Tibial nerve (tissue), 4 donors: ENCODE measurements at places on chromosomes 5 and 9. TPM values are rescaled to one million over a fixed set of nuclear protein-coding genes. Genes with fewer than 3 reads are reported as not detected.

The PTGDS gene
- total RNA-seq: 7,669 TPM

The KIF12 gene
- not detected for total RNA-seq

The PLPP7 gene
- 22.2 TPM for total RNA-seq

The ZNF454 gene
- 3.1 TPM for total RNA-seq

The C9orf40 gene
- 5.4 TPM for total RNA-seq

The IL5 gene
- not detected for total RNA-seq

The TEX10 gene
- 13.5 TPM for total RNA-seq

The SPATA31A3 gene
- total RNA-seq: not detected

The TMEM250 gene
- total RNA-seq: 24.3 TPM

The WDR38 gene
- not detected for total RNA-seq

DNA sequence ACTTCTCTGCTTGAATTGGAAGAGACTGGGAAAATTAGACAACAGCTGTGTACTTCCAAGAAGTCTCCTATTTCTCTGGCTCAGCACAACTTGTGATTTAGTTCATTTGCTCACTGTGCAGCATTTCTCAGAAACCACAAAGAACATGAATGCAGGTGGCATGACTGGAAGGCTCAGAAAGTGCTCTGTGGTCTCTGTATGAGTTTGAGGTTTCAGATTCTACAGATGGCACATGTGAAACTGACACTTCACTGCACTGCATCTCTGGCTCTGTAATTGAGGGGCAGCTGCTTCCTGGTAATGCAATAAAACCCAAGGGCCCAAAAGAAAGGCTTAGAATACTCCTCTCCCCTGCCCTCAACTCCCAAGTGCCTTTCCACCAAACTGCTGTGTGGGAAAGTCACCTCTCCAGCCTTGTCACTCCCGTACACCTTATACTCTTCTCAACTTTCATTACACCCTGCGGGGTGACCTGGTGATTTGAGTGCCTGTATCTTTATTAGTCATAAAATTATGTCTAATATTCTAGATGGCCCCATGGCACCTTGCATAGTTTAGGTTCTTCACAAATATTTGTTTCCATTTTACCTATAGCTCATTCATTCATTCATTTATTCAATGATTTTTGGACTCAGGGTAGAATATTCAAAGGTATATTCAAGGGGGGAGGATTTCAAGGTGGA, 82.5 kb downstream of the ESM1 start:
- DNase-seq: no peak

DNA sequence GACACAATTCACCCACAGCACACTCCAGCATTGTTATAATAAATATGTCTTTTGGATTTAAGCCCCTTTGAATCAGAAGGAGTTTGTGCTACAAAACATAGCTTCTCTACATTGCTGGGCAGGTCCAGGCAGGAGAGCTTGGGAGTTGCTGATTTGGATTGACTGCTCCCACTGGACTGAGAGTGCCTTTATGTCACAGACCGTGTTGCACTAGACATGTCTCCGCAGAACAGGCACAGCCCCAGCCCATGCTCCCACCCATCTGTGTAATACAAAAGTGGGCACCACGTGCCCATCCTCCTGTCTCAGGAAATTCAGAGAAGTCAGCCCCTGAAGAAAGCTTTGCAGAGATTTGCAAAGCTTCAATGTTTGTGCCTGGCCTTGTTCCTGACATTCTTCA, 117.1 kb downstream of the MED10 start:
- DNase-seq: no peak

DNA sequence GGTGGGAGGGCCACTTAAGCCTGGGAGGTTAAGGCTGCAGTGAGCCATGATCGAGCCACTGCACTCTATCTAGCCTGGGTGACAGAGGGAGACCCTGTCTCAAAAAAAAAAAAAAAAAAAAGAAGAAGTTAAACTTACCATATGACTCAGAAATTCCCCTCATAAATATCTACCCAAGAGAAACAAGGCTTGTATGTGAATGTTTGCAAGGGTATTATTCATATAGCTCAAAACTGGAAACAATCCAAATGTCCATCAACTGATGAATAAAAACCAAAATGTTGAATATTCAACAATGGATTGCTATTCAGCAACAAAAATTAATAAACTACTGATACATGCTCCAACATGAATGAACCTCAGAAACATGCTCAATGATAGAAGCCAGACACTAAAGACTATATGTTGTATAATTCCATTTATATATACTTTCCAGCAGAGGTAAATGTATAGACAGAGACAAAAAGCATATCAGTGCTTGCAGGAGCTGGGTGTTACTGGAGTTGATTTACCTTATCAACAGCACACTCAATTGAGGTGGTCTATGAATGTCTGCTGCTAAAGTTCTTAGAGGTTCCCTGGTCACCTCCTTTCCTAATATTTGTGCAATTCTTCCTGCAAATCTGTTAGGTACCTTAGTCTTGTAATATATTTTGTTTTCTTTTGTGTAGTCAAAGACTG, 5.3 kb upstream of the SREK1 start:
- DNase-seq: no peak

- no peak for DNase-seq
Measured at GRCh38 chr5:113147101-113147508, 170.5 kb downstream of the DCP2 start.

DNA sequence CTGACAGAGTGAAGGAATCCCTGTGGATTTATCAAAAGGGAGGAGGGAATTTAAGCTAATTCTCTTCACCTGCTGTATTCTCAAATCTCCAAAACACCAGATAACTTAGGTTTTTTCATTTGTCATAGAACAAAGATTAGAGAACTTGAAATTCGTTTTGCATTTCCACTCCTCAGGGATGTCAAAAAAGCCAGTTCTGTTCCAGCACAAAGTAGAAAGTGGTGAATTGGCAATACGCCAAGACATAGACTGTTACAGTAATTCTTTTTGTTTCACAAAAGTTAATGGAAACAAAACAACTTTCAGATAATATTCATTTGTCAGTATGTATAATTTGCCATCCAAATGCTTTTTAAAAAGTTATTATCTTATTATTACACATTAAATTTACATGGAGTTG, 15.0 kb downstream of the S1PR3 start:
- peak; percentile 4 for DNase-seq

DNA sequence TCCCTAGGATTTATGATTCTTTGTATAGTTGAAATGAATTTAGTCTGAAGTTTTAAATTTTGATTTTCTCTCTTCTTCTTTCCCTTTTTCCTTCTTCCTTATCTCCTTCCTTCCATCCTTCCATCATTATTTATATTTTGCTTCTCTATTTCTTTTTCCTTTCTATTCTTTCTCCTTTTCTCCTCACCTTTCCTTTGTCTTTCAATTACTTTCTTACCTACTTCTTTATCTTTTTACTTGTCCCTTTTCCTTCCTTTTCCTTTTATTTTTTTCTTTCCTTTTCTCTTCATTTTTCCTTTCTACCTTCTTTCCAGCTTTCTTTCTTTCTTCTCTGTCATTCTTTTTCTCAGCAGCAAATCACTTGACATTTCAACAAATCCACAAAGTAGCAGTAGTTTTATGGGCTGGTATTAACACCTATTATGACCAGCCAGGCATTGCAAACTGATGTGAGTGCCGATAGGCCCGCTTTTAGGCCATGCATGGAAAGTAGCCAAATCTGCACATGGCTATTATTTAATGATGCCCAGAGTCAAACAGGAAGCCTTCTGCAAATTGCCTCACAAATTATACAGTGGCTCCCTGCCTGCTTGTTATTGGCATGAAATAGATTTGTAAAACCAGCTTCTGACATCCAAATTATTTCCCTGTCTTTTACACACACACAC, 37.1 kb upstream of the NR3C1 start:
- DNase-seq: no peak

- DNase-seq: no peak
Measured at GRCh38 chr5:136631186-136631585, 265.8 kb upstream of the TRPC7 start.

DNA sequence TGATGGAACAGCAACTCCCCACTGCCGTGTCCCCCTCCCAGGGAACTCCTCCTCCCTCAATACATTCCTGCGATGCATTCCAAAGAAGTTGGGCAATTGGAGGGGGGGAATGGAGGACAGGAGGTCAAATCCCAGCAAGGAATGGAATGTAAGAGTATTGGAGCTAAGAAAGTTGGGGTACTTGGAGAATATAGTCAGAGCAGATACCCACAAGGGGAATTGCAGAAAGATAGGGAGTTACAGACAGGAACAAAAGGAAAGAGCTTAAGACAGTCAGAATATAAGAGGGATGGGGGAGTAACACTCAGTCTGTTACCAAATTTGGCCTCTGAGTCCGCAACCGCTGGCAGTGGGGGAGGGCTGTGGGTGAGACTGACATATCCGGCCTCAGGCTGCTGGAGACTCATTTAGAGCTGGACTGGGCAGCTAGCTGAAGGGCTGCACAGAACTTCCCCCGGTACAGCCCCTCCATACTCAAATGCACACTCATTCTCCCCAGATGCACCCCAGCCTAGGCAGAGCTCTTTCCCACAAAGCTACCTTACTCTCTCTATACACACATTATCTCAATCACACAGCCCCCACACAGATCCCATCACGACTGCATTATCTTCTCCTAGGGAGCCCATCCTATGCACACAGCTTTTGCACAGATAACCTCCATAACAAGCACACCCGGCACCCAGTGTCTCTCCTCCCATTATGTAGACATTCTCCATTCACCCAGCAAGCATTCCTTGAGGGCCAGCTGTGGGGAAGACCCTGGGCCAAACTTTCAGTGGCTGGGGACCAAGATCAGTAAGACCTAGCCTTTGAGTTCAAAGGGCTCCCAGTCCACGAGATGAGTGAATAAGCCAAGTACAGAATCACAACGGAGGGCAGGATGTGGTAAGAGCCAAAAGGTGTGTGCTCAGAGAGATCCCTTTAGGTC, 3.7 kb downstream of the TLN1 start:
- peak; percentile 67 for DNase-seq

DNA sequence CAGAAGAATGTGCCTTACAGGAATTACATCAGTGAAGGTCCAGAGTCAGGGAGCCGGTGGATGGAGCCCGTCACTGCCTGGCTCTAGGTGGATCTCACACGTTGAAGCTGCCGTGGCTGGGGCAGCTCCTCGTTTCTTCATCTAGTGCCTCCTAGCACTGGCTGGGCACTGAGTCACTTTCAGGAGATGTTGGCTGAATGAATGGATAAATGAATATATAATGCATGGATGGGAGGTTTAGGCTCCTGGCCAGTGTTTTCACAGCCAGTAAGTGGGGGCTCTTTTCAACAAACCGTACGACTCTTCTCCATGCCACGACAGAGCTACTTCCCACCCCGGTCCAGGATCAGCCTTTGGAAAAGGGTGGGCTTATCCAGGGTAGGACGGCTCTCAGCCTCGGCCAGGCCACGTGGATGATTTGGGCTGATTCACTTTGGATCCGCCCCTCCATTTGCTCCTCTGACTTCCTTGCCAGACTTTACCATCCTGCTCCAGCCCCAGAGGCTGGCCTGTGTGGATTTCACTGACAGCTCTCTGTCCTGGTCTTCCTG, 1.3 kb upstream of the SH3PXD2B start:
- DNase-seq: no peak

DNA sequence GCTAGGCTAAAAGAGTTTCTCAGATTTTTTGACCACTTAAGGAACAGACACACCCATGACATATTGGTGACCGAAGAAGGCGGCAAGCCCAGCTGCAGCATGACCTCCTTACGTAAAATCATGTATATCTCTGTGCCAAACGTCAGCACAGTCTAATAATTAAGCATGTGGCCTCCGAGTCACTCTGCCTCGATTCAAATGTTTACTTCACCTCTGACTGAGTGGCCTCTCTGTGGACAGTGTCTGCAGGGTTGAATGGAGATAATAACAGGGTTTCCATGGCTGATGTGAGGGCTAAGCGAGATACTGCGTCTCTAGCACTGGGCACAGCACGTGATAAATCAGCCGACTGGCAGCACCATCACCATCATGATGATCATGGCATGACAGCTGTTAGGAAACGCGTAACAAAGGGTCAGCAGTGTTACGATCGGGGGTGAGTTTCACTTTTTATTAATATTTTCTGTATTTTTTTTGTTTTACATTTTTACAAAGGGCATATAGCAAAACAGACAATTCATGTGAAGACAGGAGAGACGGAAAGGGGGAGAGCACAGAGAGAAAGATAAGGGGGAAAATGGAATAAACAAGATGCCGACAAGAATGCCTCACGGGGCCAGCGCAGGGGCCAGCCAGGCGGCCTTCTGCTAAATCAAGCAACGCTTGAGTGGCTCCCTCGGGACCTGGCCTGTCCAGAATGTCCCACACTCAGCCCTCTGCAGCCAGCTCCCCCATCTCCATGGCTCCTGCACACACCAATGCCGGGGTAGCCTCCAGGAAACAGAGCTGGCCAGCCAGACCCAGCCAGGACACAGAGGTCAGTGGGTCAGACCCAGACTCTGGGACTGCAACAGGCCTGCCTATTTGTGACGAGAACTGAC, 60.3 kb downstream of the ADAMTS2 start:
- DNase-seq: no peak

GRCh38 chr9:96448546-96449170, 1.3 kb upstream of the HABP4 start:
- no peak for DNase-seq

DNA sequence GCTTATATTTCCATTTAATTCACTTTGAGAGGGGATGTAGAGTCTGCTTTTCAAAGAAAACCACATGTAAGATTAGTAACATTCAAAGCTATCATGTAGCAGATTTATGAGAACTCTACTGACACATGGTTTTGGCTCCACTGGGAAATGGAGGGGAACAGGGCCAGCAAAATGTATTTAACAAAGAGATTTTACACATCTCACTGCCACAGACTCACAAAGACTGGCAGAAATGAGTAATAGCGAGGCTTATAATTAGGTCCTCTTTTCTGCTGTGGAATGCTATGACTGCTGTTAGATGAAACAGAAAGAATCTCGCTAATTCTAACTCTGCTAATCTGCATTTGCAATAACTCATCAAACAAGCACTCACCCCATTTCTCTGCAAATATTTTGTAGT, 4.5 kb downstream of the DAP start:
- DNase-seq: no peak

DNA sequence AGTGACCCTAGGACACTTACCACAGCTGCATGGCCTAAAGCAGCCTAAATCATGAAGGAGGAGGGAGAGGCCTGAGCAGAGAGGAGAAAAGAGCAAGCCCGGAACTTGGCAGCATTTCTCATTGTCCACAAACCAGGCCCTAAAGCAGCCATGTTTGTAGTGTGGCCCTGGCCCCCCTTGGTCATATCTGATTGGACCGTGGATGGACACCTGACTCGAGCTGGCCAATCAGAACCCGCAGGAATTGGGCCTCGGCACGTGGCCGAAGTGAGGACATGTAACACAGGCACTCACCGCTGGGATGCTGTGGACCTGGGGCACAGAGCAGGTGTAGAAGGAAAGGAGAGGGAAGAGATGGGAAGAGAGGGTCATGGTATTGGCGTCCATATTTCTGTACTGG, 56.9 kb downstream of the ASS1 start:
- no peak for DNase-seq

- DNase-seq: peak; percentile 40
Measured at GRCh38 chr5:126490167-126490940, 67.1 kb downstream of the GRAMD2B start.

- DNase-seq: no peak
Measured at GRCh38 chr5:67051164-67051563, 145.4 kb downstream of the CD180 start.
